ENCODE measurements at places on chromosomes 5 and 9.

DNA sequence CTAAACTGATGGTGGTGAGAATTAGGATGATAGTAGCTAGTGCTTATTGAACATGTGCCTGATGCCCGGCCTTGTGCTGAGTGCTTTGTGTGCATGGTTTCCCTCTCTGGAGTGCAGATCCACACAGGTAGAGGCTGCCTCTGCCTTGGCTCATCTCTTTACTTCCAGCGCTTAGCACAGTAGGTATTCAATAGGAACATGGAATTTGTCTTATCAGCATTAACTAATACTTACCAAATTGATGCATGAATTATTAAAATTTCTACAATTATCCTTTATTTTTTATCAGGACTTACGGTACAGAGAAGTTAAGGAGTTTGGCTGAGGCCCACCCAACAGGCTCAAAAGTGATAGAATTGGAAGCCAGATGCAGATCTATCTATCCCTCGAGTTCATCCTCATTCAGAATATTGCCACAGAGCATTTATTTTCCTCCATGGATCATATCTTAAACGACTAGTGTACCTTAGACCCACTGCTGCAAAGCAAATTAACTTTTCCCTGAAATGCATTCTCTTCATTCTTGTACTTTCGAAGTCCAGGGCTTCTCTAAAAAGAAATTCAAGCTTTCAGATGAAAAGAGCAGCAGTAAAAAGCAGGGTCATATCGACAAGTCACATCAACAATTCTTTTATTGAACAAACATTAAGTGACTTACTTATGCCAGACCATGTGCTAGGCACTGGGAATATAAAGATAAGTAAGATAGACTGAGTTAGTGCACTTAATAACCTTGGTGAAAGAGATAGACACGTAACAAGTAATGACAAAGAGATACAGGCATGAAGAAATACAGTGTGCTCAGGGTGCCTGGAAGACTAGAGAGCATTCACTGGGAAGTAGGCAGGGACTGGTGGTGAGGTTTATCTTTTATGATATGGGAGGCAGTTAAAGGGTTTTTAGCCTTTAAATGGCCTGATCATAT, 290.0 kb downstream of the ARRDC3 start:
- no peak for DNase-seq

GRCh38 chr5:103358305-103358995, 99.9 kb downstream of the MACIR start:
- no peak for DNase-seq

GRCh38 chr5:163760498-163760897, 255.1 kb downstream of the MAT2B start:
- DNase-seq: no peak

DNA sequence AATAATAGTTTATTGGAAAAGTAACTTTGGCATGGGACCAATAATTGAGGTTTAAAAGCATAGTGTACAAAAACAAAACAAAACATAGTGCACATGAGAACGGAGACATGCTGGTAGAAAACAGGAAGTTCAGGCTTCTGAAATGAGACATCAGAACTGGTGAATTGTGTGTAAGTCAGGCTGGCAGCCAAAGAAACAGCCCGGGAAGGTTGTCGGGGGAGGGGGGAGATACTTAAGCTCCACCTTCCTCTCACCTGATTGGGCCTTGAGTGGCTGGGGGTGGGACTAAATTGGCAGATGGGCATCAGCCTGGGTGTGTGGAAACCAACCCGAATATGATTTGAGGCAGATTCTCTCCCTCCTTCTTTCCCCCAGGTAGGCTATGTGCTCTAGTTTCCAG, 256.3 kb downstream of the SMARCA2 start:
- no peak for DNase-seq

Measured in activated CD8-positive, alpha-beta memory T cell treated with anti-CD3 and anti-CD28 coated beads for 48 hours (primary cell).